ENCODE measurements at places on chromosomes 2 and 18.

GRCh38 chr2:7919510-7919909, 762.3 kb upstream of the ID2 start:
- DNase-seq, result no peak

GRCh38 chr2:146265656-146266055, 1579.2 kb upstream of the ACVR2A start:
- no peak for DNase-seq

DNA sequence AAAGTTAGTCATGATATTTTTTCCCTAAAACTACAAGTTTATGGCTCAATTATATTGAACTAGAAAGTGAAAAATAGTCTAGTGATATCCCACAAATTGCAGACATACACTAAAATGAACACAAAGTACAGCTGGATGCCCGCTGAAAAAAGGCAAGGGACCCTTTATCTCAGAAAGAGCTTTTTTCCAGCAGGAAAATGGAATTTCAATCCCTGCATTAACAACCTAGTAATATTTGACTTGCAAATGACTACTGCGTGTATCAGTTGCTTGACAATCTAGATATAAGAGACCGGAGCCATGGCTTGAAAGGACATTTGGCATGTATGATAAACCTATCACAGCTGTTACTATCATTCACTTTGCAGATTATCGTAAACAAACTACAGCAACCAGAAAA, 49.1 kb downstream of the LRPPRC start:
- no peak for DNase-seq

DNA sequence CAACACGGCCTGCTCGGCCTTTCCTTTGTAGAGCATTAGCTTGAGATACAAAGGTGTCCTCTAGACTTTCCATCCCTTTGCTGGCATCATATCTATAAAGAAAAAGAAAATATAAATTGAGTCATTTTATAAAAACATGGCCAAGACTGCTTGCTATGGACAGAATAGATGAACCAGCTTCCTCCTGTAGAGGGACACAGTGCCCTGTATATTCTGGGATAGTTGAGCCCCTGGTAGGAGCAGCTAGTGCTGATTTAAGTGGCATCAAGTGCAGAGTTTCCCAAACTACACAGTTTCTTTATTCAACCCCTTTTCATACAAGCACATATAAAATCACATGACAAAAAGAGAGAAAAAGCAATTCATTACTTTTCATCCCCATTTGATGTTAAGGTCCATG, 47.9 kb downstream of the GEMIN6 start:
- DNase-seq, result no peak

DNA sequence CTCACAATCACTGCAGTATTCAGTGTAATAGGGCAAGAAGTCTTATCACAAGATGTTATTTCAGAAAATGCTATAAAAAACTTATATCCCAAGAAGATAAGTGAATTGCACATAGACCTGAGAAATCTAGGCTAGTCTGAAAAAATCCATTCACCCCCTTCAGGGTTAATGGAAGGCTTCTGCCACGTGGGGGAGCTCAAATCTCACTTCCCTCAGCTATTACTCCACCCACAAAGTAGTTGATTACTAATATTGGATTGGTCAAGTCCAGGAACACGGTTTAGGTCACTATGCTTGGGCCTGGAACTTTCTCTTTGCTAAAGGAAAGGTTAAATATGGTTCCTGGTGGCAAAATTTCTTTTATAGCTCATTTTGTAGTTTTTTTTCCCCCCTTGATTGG, 51.2 kb upstream of the ADAM23 start:
- peak; percentile 54 for DNase-seq

GRCh38 chr2:205276116-205276777, 406.1 kb upstream of the NRP2 start:
- no peak for DNase-seq

DNA sequence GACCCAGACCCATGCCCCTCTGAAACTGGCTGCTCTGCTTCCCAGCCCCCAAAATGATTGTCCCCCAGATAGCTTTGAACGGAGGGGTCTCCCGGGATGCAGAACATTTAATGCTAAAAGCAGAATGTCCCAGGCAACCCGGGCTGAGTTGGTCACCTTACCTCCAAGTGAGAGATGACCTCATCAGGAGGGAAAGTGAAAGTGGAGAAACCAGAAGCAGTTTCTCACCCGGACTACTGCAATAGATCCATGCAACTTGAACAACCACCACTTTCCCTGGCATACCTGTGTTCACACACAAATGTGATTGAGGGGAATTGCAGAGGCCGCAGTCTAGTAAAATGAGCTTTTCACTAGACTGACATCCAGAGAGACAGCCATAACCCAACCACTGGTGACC, 75.3 kb upstream of the NPAS2 start:
- no peak for DNase-seq

GRCh38 chr2:3151153-3151918, 226.3 kb downstream of the EIPR1 start:
- no peak for DNase-seq

- DNase-seq, result no peak
Measured at GRCh38 chr2:45960057-45960863, 308.8 kb downstream of the PRKCE start.

GRCh38 chr2:69499242-69499641, 62.0 kb upstream of the NFU1 start:
- peak; percentile 46 for DNase-seq

DNA sequence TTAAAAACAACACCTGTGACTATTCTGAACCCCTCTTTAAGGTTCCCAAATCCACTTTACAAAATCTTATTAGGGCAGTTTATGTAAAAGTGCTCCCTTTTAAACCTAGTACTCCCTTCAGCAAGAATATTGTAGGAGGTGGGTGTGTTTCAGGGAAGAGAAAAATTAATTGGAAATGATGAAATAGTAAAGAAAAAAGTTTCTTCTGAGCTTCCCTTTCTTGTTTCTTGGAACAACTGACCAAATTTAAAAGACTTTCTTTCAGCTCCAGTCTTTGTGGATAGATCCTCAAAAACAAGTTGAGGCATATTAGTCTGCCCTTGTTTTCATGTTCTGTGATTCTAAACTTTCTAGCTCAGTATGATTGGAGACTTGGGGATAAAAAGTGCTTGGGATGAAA, 3.0 kb downstream of the VWA3B start:
- peak; percentile 41 for DNase-seq

GRCh38 chr2:187617120-187617519, 62.9 kb upstream of the TFPI start:
- no peak for DNase-seq

DNA sequence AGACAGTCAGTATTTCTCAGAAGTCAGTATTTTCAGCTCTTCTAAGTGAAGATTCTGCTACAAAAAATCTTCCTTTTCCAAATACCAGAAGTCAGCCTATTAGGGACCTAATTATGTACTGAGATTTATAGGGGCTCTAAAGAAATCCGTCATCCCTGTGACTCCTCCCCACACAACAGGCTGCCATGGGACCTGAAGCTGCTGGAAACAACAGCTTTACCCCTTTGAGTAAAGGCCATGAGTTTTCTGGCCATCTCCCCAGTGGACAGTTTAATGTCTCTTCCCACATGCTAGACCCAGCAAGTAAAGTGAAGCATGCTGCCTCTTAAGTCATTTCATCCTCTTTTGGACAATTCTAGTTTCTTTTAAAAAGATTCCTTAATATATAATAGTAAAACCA, 255.7 kb upstream of the ACVR2A start:
- DNase-seq, result no peak

GRCh38 chr18:155688-156087, 2.7 kb upstream of the USP14 start:
- DNase-seq, result no peak

GRCh38 chr2:237682856-237683670, 55.7 kb downstream of the LRRFIP1 start:
- no peak for DNase-seq
